Cortex of kidney (tissue), 1 donor: ENCODE measurements at places on chromosomes 16 and 17.

- DNase-seq, result no peak
Observed at GRCh38 chr16:27330542-27330941, 16.8 kb downstream of the IL4R start.

- DNase-seq, result no peak
Observed at GRCh38 chr17:2551928-2552327, 40.2 kb upstream of the METTL16 start.

DNA sequence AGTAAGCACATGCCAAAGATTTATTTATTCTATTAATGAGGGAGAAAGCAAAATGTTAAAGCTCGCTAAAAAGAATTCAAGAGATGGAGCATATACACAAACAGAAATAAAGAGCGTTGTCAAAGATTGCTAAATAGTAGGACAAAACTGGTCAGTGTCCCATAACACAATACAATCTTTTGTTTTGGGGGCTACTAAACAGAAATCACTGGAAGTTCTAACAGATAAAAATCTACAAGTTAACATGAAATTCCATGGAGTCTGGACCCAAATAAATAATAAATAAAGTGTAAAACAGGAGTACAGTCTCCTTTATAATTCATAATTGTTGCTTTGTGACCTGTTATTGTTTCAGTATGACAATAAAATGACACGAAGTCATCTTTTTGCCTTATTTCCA is 115.2 kb upstream of the CNTNAP4 start:
- no peak for DNase-seq

- no peak for DNase-seq
Observed at GRCh38 chr17:69654981-69655855, 240.7 kb downstream of the MAP2K6 start.

DNA sequence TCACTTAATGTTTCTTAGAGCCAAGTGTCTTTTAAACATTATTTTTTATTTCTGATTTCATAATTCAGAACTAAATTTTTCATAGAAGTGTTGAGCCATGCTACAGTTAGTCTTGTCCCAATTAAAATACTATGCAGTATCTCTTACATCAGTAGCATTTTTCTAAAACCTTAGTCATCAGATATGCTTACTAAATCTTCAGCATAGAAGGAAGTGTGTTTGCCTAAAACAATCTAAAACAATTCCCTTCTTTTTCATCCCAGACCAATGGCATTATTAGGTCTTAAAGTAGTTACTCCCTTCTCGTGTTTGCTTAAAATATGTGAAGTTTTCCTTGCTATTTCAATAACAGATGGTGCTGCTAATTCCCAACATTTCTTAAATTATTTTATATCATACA is 13.6 kb upstream of the BCAS3 start:
- DNase-seq, result no peak

DNA sequence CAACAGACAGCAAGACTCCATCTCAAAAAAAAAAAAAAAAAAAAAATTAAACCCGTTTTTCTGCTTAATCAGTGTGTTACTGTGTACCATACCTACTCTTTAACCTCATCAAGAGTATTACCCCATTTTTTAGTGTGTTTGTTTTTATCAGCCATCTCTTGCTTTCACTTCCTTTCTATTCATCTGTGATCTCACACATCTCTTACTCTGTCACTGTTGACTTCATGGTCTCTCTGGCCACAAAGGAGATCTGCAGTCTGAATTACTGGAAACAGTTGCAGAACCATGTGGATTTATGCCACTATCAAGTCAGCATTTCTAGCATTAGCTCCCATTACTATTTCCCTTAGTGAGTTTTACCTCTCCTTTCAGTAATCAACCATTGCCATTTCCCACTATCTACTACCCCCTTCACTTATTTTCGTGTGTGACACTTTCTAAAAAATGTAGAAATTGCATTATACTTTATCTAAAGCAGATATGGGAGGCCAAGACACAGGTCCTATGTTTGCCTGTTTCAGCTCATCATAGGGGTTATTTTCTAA is 20.1 kb downstream of the NDEL1 start:
- DNase-seq, result no peak

GRCh38 chr17:78939615-78940014 is 14.4 kb upstream of the TIMP2 start:
- DNase-seq, result no peak

- DNase-seq, result no peak
Observed at GRCh38 chr16:86722970-86723369, 144.6 kb downstream of the FOXL1 start.

DNA sequence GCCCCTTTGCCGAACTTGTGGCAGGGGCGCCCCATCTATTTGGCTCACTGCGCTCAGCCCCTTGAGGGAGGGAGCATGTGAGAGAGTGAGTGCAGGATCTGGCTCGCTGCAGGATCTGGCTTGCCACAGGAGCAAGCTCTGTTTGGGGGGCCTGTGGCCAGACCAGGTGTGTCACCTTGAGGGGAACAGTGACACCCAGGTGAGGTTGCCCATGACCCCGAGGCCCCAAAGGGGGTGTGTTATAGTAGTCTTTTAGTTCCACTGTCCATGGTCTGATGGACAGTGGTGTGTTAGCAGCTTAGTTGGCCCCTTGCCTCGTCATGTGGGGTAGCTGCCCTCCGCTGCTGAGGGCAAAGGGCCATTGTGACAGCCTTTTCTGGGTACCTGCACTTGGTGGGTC is 41.6 kb downstream of the CCDC42 start:
- DNase-seq, result no peak

DNA sequence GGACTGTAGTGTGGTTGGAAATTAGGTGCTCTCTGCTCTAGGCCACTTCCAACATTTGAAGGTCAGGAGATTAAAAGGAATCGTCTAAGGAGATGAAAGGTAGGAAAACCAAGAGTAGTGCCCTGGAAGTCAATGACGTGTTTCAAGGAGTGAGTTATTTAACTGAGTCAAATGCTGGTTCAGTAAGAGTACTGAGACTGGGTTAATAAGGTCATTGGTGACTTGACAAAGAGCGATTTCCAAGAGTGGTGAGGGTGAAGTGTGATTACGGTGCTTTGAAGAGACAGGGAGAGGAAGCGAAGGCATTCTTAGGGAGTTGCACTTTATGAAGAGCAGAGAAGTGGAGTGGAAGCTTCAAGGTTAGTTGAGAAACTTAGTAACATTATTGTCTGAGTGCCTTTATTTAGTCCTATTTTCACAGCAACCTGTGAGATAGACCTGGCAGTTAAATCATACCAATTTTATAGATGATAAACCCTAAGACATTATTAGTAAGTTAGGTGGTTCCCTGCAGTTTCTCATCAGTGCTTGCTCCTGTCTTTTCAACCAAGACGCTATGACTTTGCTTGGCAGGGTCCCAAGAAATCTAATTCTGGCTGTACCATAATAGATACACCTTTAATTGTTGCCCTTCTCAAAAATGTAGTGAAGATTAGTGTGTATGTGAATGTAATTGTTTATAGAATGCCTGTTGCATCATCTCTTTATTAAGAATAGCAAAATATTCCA is 5.9 kb downstream of the ZNF207 start:
- no peak for DNase-seq

DNA sequence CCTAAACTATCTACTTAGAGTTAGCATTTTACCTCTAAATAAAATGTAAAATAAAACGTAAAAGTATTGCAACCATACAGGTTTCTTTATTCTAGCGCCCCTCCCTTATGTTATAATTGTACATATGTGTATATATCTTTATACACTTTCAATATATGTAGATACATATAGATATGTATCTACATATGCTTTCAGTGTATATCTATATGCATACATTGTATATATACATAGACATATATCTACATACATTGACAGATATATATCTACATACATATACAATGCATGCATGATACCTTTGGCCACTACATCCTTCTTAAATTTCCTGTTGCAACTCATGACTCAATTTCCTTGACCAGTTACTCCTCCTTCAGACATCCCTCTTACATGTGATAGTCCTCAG is 16.7 kb downstream of the BPTF start:
- DNase-seq, result no peak

- DNase-seq, result no peak
Observed at GRCh38 chr17:17232303-17232621, 4.7 kb downstream of the FLCN start.

- no peak for DNase-seq
Observed at GRCh38 chr17:44312396-44313104, 4.1 kb downstream of the RUNDC3A start.

GRCh38 chr17:38893607-38894006 is 23.7 kb downstream of the LASP1 start:
- DNase-seq, result no peak

DNA sequence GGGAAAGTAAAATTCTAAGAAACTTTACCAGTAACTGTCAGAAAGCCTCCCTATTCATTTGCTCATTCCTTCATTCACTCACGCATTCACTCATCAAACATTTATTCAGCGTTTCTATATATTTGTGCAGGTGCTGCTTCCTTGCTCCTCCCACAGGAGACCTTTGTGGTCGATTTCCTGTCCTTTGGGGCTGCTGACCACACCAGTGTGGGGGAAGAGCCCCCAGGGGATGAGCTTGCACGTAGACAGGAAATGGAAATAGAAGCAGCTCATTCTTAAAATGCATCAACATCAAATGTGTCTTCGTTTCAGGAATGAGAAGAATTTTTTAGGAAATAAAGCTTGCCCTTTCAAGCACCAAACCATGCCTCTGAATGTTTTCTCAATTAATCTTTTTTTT is 9.6 kb downstream of the PIK3R6 start:
- no peak for DNase-seq

GRCh38 chr16:66189951-66190350 is 176.5 kb upstream of the CDH5 start:
- DNase-seq, result no peak

DNA sequence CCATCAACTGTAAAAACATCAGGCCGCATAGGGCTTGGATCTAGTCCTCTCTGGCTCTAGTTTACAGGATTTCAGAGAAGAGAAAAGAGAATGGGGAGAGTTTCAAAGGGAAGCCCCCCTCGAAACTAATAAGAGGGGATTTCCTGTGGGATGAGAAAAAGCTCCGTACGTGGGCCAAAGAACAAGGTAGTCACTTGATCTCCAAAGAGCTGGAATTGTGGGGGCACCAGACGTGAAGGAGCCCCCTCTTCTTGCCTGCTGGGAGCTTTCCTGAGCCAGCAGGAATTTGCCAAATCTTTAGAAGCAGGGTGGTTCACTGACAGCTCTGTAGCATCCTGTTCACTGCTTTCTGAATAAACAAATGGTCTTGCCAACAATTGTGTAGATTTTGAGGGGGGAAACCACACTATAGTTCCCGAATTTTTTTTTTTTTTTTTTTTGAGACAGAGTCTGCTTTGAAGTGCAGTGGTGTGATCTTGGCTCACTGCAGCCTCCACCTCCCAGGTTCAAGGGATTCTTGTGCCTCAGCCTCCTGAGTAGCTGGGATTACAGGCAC is 7.0 kb upstream of the TMIGD1 start:
- no peak for DNase-seq

DNA sequence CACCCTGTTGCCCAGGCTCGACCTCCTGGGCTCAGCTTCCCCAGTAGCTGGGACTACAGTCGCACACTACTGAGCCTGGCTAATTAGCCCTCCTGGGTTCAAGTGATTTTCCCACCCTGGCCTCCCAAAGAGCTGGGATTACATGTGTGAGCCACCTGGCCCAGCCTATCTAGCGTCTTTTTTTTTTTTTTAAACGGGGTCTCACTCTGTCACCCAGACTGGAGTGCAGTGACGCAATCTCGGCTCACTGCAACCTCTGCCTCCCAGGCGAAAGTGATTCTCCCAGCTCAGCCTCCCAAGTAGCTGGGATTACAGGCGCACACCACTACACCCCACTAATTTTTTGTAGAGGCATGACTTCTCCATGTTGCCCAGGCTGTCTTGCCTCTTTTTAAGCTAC is 33.3 kb downstream of the GLG1 start:
- no peak for DNase-seq

- no peak for DNase-seq
Observed at GRCh38 chr17:4959261-4959965, 8.2 kb downstream of the SPAG7 start.

GRCh38 chr16:65737831-65738230 is 616.0 kb upstream of the CDH11 start:
- DNase-seq, result no peak

DNA sequence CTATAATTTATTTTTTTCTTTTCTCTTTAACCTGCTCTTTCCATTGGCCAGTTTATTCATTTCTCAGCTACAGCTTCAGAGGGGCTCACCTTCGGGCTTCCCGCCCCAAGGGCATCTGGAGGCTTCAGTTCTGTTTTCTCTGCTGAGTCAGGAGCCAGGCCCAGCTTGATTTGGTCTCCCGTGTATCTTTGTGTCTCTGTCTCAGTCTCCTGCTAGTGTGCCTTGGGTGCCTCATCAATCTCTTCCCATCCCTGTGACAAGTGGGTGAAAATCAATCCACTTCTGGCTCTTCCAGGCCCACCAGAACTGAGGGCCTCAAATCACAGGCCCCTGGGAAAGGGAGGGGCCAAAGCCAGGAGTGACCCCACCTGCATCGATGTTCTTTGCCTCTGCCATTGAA is 72.1 kb downstream of the CCDC182 start:
- no peak for DNase-seq

- DNase-seq, result no peak
Observed at GRCh38 chr17:56260376-56261002, 107.2 kb downstream of the ANKFN1 start.

DNA sequence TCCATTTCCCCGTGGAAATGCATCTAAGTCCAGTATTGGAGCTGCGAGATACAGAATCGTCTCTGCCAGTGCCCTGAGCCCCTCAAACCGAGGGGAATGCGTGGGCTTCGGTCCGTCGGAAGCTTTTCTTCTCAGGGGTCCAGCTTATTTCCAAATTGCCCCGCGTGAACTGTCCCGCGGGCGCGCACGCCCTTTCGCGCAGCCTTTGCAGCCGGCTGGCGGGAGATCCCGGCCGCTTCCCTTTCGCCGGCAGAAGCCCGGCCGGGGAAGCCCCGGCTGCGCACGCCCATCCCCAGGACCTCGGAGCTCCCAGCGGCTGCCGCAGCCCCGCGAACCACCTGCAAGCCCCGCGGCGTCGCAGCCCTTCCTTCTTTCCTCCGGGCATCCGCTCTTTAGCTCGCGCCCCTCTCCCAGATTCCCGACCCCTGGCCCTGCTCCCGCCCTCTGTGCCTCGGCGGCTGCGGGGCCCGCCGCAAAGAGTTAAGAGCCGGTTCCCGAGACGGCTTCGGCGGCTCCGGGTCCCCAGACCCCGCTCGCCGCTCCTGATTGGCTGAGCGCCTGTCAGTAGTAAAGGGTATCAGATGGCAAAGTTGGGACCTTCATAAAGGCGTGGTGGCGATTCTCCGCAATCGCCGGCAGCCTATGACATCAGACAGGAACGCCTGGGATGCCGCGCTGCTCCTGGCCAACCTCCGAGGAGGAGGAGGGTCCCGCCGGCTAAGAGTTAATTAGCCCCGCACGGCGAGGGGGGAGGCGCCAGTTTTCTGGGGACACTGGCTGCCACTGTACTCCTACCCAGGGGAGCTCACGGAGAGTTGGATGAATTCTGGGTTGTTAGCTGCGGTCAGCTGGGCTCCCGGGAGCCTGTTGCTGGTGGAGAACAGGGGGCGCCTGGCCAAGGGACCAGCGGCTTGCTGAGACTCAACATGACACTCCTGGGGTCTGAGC is at the start of gene MYOCD:
Gene MYOCD, plus strand, starts transcription at position 628 of the 948 bp plus-strand sequence. Its CDS starts 299 bp downstream, at position 927.
- DNase-seq, result no peak

GRCh38 chr17:32520737-32521404 is 34.1 kb downstream of the CDK5R1 start:
- DNase-seq, result no peak

GRCh38 chr17:42071810-42072209 is 21.4 kb upstream of the C17orf113 start:
- DNase-seq, result no peak
